ENCODE measurements at places on chromosomes 6 and 20.

GRCh38 chr6:80488190-80488589, 381.7 kb downstream of the BCKDHB start:
- no peak for DNase-seq

DNA sequence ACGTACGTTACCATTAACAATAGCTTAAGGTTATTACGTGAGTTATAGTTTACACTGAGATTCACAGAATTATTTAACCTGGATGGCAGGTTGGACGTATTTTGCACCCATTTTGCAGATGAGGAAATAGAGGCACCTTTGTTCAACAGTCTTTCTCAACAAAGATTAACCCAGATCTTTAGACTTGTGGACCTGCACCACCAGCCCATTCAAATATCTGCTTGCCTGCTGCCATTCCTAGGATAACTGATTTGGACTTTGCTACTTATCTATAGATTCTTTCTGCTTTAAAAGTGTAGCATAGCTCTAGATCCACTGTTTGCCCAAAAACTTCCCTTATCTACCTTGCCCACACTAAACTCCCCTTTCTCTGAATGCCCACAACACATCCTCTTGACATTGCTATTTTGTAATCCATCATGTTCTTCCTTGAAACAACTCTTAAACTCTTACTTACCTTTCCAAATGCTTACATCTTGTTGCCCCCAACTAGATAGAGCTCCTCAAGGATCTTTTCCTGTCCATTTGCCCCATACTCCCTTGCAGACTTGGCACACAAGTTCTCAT, 56.4 kb upstream of the TNFAIP3 start:
- DNase-seq, result no peak

DNA sequence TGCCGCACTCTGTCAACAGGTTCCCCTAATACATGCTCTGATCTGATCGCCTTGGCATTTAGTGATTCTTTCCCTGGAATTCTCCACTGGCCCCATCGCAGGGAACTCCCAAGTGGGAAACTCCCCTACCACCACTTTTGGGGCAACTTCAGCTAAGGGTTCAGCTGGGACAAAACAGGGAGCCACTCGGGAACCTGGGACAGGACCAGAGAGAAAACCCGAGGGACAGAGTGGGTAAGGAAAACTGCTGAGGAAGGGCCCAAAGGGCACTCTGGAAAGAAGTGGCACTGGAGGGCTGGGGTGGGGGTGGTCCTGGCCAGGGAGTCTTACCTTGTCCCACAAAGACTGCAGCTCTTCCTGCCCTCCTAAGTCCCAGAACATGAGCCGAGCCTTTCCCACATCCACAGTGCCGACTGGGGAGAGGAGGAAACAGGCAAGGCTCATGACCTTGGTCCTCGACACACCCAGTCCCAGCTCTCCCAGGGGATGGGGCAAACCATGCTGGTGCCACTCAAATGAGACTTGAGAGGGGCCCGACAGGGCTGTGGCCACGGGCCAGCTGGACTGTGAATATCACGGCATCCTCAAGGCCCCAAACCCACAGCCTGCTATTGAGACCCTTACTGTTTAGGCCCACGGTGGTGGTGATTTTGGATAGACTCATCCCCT, 1.6 kb downstream of the ARFRP1 start:
- DNase-seq, result peak; percentile 4

DNA sequence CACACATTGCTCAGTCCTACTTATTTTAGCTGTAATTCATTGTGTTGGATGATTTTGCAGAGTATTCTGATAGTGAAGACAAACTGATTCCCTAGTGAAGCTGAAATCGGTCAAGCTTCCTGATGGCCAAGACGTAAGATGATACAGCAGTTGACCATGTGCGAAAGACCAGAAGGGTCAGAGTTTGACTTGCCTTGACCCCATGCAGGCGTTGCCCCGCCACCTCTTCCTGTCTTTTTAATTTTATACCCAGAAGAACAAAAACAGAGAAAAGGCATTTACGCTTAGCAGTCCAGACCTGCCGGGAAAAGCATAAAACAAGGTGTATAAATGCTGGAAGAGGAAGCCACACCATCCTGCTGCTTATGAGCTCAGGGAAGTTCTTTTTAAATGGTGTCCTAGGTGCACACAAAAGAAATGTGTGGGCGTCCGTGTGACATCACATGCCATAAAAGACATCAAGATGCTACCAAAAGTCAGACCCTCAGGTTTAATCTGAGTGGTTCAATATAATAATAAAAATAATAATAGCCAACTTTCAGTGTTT, 32.2 kb downstream of the TSHZ2 start:
- DNase-seq, result no peak

GRCh38 chr20:577167-577791, 32.8 kb downstream of the TCF15 start:
- DNase-seq, result no peak

DNA sequence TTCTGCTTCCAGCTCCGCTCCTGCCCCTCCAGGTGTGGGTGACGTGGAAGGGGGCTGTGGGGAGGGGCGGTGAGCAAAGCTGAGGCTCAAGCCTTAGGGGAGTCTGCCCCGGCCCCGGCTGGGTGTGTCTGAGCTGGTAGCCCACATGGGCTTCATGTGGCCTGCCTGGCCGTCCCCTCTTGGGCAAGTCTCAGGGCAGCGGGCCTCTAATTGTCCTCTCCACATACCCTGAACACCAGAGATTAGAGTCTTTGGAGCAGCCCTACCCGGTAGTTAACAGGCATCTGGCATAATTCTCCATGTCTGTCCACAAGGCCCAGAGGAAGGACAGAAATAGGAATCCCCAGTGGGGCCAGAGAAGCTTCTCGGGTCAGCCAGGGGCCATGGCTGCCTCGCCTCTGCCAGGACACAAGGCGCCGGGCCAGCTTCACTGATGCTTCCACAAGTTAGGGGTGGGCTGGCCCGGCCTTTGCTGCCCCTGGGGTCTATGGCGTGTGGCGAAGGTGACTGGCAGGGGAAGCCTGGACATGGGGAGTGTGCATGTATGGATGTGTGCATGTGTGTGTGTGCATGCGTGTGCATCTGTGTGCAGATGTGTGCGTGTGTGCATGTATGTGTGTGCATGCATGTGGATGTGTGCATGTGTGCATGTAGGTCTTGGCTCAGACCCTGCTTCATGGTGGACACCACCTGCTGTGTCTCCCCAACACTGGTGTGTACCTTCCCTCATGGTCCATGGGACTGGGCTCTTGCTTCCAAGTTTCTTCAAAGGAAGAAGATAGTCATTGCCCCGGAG, 24.0 kb downstream of the FRMD1 start:
- DNase-seq, result no peak

- DNase-seq, result peak; percentile 23
These were observed 33.2 kb downstream of the ANKS1A start for GRCh38 chr6:34922177-34922663.

- DNase-seq, result no peak
These were observed 49.0 kb downstream of the CPXM1 start for GRCh38 chr20:2751347-2751877.

GRCh38 chr6:79463621-79464050, 73.6 kb downstream of the LCA5 start:
- DNase-seq, result peak; percentile 74

GRCh38 chr20:32779500-32780211, 17.5 kb downstream of the DNMT3B start:
- DNase-seq, result no peak

GRCh38 chr20:18397030-18397429, 69.8 kb downstream of the DZANK1 start:
- DNase-seq, result no peak

DNA sequence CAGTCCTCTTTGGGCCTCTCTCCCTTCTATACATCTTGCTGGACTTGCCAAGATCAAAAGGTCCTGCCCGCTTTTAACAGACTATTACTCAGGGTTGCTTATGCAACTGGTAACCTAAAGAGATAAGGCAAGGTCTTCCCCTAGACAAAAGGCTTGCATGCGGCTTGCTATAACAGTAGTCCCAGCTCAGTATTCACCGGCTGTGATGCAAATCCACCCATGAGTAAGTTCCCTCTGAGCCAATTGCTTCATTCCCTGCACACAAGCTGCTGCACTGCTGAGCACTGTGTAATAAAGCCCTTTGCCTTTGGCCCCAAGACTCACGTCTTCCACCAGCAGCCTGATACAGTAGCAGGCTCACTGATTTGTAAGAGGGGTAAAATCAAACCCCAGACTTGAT, 363.8 kb downstream of the PRKN start:
- peak; percentile 37 for DNase-seq

DNA sequence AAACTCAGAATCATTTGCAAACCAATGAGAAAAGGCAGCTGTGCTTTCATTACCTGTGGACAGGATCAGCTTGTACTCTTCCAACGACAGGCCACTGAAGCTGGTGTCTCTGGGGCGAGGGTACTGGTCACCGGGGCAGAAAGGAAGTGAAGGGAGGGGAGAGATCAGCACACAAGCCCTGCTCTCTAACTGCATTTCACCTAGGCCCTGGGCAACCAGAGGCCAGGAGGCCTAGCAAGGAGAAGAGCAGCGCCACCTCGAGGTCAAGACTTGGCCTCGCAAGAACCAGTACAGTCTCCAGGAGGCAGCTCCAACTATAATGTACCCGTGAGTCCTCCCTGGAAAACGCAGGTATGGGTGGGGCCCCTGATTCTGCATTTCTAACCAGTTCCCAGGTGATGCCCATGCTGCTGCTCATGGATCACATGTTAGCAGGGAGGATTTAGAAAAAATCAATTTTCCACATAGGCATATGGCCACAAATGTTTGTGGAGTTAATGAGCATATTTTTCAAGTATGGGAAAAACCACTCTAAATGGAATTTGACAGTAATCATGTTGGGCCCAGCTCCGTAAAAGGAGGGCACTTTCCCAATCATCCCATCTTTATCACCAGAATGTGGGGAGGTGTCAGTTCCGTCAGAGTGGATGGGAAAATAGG, 11.0 kb downstream of the UQCC2 start:
- DNase-seq, result peak; percentile 88

DNA sequence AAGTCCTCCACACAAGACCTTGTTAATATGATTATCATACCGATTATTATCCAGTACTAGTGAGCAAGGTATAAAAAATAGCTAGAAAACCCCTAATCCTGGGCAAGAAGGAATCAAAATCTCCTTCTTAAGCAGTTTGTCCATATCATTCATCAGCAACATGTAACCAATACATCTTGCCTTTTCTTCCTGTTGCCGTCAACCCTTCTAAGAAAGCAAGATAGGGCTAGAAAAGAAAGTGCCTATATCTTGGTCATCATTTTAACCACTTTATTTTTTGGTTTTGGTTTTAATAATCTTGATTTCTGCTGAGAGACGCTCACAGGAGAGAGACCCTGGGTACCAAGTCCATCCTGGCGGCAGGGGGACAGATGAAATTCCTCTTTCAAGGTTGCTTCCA, 27.2 kb upstream of the PREX1 start:
- no peak for DNase-seq

GRCh38 chr20:44041001-44041400, 126.3 kb downstream of the TOX2 start:
- no peak for DNase-seq

GRCh38 chr20:21832442-21833385, 127.2 kb downstream of the PAX1 start:
- no peak for DNase-seq

GRCh38 chr6:31004794-31005193, 5.5 kb upstream of the MUC22 start:
- no peak for DNase-seq

DNA sequence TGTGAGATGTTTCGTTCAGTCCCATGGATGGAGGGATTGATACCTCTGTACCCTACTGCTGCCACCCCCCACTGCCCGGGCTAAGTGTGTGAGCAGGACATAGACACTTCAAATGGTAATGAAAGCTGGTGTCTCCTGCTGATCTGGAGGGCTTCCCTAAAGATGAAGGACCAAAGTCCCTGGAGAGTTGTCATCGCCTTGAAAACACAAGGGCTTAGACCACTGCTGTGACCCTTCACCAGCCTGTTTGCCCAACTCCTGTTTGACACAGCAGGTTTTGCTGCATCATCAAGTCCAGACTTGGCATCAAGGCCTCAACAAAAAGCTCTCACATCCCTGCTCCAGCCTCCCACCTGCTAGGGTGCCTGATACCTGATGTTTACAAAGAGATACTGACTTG, 57.9 kb upstream of the FAM8A1 start:
- no peak for DNase-seq

DNA sequence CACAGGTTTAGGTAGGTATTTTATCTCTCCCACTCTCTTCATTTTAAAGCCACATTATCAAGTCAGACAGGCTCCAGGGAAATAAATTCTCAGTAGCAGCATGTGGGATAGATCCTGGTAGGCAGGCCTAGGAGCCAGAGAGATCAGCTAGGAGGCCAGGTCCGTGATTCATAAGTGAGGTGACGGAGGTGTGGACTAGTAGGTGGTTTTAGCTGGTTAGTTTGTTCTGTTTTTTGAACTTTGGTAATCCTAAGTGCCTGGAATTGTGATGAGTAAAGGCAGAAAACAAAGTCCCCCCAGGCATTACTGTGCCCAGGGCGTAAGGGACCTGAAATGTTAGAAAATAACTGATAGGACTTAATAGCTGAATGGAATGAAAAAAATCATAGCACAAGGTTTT, 53.6 kb upstream of the E2F3 start:
- no peak for DNase-seq

DNA sequence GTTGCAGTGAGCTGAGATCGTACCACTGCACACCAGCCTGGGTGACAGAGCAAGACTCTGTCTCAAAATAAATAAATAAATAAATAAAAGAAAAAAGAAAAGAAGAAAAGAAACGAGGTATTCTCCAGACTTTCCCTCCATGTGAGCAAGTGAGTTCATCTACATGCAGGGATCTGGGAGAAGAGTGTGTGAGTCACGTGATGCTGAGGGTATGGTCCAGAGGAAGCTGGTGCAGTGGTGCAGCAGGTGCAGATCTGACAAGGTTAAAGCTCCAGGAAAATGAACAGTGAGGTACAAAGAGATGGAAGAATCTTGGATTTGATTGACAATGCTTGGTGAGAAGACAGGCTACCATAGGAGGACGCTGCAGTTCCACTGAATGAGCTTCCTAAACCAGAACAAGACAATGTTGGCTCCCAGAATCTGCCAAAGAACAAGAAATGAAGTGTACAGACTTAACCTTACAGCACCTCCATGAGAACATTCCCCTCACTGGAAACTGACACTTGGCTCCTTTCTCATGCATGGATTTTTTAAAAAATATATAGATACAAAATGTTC, 79.5 kb upstream of the BTBD3 start:
- DNase-seq, result no peak

DNA sequence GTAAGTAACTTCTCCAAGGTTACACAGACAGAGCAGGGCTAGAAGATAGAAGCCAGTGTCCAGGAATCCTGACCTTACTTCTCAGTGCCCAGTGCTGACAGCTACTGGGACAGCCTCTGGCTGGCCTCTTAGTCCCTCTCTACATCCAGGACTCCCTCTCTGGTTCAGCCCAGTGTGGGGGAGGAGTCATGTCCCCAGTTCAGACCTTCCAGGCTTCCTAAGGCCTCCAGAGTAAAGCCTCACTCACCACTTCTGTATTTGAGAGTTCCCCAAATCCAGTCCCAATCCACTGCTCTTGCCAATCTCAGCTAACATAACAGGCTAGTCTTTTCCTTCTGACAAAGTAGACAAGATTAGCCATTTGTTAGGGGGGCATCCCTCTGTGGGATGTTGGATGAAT, 36.9 kb upstream of the EPB41L1 start:
- DNase-seq, result no peak

GRCh38 chr6:169070506-169071176, 183.0 kb downstream of the THBS2 start:
- DNase-seq, result peak; percentile 80

Measured in hepatocyte (in vitro differentiated cells).